ENCODE measurements at places on chromosomes 16 and 17.

DNA sequence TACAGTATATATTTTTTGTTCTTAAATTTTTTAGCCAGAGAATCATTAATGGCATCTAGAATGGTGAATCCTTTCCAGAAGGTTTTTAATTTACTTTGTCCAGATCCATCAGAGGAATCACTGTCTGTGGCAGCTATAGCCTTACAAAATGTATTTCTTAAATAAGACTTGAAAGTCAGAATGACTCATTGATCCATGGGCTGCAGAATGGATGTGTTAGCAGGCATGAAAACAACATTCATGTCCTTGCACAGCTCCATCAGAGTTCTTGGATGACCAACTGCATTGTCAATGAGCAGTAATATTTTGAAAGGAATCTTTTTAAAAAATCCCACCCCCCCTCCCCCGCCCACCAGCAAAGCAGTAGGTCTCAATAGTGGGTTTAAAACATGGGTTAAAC is 51.4 kb downstream of the CACNG1 start:
- DNase-seq, result no peak

- no peak for DNase-seq
These were observed 112.5 kb downstream of the SOCS1 start for GRCh38 chr16:11143372-11144035.

DNA sequence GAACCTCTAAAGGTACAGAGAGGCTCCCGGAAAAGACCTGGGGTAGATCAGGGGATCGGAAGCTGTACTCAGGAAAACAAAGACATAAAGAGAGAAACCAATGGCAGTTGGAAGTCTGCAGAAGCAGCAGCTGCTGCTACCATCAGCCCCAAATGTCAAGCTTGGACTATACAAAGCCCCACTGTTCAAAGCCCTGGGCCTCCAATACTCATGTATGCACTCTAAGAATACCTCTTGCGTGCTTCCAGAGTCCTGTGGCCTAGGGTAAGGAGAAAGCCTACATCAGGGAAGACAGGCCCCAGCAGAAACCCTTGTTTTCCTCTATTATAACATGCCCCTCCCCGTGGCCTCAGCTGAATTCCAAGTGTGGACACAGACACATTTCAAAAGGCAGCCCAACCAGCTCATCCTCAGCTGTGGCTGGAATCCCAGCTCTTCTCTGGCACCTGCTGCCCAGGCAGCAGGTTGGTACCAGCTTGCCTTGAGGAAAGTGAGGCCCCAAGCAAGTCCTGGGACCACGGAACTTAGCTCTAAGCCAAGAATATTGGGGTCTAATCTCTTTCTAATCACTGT is 19.3 kb upstream of the MTMR4 start:
- DNase-seq, result no peak

GRCh38 chr16:9092282-9092977 is 986 bp downstream of the HAPSTR1 start:
- DNase-seq, result no peak

- no peak for DNase-seq
These were observed 24.4 kb downstream of the TRIM16 start for GRCh38 chr17:15659663-15660062.

DNA sequence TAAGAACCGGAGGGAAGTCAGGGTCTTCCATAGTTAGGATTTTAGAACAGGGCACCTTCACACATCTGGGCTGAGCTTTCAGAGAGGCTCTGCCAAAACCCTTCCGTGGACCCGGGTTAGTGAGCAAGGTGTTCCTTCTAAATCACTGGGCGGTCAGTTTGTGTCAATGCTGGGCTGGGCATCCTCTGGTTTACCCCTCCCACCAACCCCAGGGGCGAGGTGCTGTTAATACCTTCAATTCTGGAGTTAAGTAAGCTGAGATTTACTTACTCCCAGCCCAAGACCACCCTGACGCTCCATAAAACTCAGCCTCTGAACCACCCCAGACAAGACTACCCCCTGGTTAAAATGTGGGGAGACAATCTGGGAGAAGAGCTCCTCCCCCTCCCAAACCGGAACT is 1.0 kb downstream of the TMEM92 start:
- no peak for DNase-seq

GRCh38 chr17:13521784-13522183 is 79.9 kb downstream of the HS3ST3A1 start:
- DNase-seq, result no peak

DNA sequence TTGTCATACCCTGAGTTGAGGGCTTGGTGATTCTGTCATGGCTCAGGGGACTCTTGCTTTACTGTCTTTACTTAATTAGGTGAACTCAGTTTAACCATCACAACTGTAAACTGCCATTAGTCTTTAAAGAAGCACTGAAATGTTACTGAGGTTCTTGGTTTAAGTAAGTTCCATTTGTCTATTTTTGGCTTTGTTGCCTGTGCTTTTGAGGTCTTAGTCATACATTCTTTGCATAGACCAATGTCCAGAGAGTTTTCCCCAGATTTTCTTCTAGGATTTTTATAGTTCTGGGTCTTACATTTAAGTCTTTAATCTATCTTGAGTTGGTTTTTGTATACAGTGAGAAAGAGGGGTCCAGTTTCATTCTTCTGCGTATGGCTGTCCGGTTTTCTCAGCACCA is 137.5 kb downstream of the SOCS1 start:
- DNase-seq, result no peak

DNA sequence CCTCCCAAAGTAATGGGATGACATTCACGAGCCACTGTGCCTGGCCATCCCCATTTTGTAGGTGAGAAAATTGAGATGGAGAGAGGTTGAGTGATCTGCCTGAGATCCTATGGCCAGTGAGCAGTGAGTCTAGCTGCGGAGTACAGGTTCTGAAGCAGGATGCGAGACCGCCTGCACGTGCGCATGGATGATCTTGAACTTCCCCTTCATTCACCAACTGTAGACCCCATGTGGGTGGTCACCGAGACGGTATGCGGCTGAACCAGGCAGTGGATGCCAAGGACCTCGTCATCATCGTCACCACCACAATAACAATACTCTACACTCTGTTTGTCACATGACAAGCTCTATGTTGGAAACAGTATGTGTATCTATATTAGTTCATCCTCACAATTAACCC is 6.2 kb upstream of the SPNS3 start:
- no peak for DNase-seq

DNA sequence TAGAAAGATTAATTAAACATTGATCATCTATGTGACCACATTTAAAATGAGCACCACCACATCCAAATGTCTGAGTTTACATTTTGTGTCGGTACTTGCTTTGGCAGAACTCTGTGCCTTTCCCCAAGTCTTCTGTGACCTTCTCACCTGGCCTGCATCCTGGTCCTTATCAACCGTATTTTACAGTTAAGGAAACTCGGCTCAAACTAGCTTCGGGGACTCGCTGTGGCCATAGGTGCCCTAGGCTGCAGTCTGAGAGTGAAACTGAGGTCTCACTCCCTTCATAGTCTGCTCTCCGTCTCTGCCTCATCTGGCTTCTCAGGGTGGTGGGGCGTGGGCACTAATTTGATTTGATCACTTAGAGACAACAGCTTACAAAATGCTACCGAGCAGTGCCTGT is 555.5 kb downstream of the WWOX start:
- no peak for DNase-seq

- DNase-seq, result no peak
These were observed 5.8 kb upstream of the ZNF23 start for GRCh38 chr16:71467810-71468209.

DNA sequence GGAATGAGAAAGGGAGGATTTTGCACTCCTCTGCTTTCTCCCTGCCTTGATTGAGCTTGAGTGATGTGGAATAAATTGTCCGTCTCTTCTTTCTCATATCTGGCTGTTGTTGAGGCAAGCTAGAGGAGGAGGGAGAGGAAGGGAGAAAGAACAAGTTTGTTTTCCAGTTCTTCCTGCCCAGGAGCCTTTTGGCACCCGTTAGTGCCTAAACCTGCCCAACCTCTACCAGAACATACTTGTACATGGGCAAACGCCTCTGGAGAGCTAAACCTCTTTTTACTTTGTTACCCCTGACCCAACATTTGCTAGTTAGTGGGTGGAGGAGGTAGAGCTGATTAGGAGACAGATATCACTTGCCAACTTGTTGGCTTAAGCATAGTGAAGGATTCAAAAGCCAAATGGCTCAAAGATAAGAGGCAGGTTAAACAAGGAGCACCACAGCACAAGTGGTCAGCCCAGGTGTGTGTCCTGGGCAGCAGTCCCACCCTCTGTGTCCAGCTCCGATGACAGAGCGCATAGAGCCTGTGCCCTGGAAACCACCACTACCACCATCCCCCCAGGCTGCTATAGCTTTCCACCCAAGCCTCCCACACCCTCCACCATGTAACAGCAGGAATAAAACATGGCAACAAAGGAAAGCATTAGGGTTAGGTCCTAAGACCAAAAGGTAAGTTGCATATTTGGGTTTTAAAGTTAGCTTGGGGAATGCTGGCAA is 6.5 kb downstream of the ODF4 start:
- no peak for DNase-seq

All from stimulated activated CD8-positive, alpha-beta memory T cell treated with anti-CD3 and anti-CD28 coated beads, Interleukin-4, amount 100 ng/mL, for 1 hour (primary cell).